ENCODE measurements at places on chromosomes 12 and 14. TPM values are rescaled to one million over a fixed set of nuclear protein-coding genes. Genes with fewer than 3 reads are reported as not detected.
A peak's percentile ranks its signal among the peaks of the same experiment; 100 is the strongest.

The TRAFD1 gene
- 40.1 TPM for total RNA-seq

- DNase-seq = no peak
Observed at GRCh38 chr12:6198051-6198450, 2.1 kb upstream of the CD9 start.

The CABP1 gene
- total RNA-seq = 0.37 TPM

DNA sequence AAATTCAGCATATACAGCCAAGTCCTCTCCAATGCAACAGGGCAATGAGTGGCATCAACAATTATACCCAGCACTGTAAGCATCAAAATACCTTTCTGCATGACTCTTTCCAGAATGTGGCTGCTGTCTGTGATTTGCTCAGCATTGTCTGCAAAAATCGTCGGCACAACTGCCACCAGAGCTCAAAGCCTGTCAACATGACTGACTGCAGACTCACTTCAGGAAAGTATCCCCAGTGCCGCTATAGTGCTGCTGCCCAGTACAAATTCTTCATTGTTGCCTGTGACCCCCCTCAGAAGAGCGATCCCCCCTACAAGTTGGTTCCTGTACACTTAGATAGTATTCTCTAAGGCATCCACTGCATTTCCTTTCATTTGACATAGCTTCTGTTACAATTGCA, 735 bp downstream of the RNASE6 start:
- DNase-seq = no peak

The PSEN1 gene
- 67.5 TPM for total RNA-seq

The FGF23 gene
- total RNA-seq = not detected

The KLRG1 gene
- 2.0 TPM for total RNA-seq

DNA sequence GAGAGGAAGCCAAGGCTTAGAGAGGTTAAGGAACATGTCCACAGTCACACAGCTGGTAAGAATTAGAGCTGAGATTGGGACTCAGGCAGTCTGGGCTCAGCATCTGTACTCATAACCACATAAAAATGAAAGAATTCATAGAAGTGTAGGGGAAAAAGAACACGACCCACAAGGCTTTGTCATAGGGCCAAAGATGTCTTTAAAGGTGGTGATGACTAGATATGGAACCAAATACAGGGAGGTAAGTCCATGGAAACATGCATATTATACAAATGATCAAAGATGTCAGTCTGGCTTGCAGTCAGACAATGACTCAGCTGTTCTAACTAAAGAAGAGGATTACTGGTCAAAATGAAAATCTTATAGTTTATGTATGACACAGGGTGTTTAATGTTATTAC, 7.2 kb upstream of the SSPN start:
- DNase-seq = no peak

The SYCP3 gene
- total RNA-seq = 0.76 TPM

DNA sequence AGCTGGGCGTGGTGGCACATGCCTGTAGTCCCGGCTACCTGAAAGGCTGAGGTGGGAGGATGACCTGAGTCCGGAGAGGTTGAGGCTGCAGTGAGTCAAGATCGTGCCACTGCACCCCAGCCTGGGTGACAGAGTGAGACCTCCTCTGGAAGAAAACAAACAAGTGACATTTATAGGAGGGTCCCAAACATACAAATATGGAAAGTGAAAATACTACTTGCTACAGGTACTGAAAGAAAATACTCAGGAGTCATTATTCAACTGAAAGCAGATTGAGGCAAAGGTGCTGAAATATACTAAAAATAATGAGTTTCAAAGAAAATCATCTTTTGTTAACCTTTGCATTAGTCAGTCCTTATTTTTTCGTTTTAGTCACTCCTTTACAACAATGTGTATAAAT, 53.5 kb downstream of the ETV6 start:
- no peak for DNase-seq

- DNase-seq = no peak
Observed at GRCh38 chr14:56374421-56374820, 205.2 kb upstream of the TMEM260 start.

DNA sequence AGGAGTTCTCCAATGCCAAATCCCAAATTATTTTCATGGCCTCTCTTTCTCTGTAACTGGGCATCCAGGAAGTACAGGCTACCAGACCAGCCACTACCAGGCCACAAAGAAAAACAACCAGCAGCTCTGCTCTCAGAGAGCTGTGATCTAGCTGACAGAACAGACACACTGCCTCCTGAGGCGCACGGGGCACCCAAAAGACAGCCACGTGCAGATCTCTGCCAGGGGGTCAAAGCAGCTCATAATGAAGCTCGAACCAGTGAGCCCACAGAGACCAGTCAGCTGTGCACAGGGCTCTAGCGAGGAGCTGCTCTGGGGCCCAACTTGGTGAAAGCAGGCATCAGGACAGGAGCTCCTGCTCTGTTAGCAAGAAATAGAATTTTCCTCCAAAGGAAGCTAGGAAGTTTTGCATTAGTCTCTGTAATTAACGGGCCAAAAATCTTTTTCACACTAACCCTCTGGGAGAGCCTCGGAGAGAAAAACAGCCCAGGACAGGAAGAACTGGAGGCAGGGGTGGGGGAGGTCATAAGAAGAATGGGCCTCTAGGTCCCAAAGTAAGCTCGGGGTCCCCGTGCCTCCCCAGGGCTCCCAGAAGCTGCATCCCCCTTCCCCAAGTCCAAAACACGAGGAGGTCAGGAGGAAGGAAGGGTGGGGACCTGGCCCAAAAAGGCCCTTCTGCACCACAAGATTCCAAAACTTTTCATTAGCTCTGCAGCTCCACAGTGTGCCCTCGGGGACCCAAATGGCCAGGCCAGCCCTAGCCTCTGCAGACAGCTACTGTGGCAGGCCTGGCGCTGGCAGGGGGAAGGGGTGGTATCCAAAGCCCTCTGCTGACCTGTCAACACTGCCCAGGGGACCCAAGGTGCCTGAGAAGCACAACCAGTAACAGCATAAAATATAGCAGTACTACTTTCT, 30.2 kb downstream of the ACTN1 start:
- DNase-seq = no peak

DNA sequence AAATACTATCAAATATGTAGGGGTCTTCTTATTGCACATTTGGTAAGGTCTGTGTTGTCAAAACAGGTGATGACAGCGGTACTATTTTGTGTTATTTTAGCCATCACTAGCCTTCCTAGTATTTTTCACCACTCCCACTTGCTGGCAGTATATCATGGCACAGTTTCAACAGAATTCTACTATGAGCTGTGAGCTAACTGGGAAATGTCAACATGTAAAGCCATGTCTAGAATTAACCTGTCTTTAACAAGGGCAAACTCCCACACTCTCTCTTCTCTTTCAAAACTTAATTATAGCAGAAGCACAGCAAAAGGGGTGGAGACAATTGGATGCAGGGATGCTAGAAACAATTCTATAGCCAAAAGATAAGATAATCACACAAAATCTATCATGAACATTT, 253.4 kb downstream of the PAX9 start:
- DNase-seq = no peak

The CLECL1 gene
- not detected for total RNA-seq

DNA sequence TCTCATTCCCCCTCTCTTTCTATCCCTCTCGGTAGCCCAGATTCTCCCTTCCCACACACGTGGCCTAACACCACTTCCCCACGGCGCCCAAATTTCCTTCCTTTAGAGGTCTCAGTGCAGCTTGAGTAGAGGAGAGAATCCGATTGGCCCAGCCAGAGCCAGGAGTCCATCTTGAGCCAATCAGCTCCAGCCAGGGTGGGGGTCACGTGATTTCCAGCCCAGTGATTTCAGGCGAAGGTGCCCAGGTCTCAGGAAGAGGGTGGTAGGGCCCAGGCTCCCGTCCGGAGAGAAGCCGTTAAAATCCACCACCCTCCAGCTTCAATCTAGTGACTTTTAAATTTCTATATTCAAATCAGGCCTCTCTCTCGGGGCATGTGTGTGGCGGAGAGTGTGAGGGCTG, 45.2 kb upstream of the MYL2 start:
- no peak for DNase-seq

DNA sequence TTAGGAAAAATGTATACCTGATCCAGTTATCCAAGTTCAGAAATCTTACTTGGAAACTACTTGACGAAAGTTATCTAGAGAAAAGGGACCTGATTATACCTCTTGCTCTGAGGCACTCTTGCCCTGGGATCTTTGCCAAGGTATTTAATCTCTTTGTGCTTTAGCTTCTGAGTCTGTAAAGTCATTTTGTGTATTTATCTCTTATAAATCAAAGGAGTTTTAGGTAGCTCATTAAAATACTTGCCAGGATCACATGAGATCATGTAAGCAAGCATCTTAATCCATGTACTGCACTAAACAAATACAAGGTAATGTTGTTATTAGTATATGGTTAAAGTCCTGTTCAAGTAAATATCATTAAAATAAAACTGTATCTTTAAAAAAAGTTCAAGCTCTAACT, 147.5 kb downstream of the IPO8 start:
- no peak for DNase-seq

GRCh38 chr14:51056421-51056820, 38.5 kb downstream of the TRIM9 start:
- DNase-seq = no peak

DNA sequence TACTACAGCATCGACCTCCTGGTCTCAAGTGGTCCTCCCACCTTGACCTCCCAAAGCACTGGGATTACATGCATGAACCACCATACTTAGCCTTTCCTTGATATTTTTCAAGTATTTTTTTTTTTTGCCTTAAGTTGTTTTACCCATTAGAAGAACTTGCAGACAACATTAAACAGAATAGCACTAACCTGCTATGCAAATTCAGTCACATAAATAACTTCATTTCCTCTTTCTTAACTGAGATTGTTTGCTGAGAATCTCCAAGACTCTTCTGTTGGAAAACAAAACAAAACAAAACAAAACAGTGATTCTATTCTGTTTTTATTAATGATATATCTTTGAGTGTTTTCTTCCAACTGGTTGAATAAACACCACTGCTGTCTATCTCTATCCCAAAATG, 115.9 kb upstream of the IFNG-AS1 start:
- DNase-seq = no peak

DNA sequence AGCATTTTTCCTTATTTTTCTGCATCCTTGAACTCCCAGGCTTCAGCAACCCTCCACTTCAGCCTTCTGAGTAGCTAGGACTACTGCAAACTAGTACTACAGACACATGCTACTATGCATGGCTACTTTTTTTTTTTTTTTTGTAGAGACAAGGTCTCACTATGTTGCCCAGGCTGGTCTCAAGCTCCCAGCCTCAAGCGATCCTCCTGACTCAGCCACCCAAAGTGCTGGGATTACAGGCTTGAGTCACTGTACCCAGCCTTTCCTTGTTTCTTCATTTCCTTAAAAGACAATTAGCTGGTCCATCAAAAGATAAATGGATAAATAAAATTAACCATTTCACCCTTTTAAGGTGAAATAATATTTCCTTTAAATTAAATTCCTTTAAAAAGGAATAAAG, 205.8 kb downstream of the SPTSSA start:
- DNase-seq = no peak

DNA sequence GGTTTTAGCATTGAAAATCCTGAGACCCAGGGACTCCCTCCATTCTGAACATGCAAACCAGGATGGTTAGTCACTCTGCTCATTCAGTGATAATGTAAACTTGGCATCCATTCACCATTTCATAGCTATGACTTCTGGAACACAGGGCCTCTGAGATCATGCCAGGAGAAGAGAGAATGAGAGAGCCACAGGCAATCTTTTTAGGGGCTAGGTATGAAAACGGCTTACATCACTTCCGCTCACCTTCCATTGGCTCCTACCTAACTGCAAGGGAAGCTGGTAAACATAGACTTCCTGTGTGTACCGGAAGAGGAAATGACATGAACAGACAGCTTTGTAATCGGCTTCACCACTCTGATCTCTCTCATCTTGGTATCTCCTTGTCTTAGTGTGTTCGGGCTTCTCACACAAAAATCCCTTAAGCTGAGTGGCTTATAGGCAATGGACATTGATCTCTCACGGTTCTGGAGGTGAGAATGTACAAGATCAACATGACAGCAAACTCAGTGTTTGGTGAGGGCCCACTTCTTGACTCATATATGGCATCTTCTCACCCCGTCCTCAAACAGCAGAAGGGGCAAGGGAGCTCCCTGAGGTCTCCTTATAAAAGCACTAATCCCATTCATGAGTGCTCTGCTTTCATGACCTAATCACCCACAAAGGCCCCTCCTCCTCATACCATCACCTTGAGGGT, 465.9 kb upstream of the TBX3 start:
- DNase-seq = no peak

The OASL gene
- total RNA-seq = 4.8 TPM

The TMEM253 gene
- 0.58 TPM for total RNA-seq

DNA sequence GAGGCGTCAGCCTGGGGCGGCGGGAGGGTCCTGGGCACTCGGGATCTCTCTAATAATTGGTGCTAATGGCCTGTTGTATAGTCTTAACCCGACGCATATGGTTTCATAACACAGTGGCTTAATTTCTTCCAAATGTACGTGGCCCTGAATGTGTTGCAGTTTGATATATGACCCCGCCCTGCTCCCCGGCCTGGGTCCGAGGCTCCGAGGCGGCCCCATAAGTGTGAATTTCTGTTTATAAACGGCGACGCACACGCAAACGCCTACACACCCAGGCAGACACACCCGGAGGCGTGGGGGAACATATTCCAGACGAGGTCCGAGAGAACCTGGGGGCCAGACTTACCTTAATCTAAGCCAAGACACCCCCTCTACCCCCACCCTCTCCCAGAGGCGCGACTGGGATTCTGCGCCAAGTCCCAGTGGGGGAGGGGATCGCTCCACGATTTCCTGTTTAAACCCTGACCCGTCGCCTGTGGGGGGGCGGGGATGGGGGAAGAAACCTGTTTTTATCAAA, 9.7 kb upstream of the HOXC6 start:
- DNase-seq = peak; percentile 21

GRCh38 chr14:92984082-92984788, 61.3 kb downstream of the CHGA start:
- peak; percentile 76 for DNase-seq

DNA sequence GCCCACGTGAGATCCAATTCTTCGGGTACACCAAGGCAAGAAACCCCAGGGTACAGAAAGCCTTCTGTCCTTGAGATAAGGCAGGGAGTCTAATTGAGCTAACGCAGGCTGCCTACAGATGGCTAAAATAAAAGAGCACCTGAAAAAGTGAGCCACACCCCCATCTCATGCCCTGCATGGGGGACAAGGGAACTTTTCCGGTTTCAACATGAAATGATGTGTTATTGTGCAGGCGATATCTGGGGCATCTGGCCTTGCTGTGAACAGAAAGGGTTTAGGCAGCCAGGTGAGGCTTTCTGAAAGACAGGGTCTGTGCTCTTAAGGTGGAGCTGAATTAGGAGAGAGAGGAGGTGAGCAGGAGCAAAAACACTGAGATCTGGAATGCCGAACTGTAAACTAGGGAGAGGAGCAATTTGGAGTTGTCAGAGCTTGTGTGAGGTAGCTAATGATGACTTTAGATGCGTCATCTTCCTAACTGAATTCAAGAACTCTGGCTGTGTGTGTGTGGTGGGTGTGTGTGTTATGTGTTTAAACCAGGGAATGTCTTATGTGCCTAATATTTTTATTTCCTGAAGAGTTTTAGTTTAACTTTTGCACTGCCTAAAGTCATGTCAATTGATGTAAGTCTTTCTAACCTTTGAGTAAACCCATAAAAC, 20.1 kb upstream of the LDHB start:
- DNase-seq = no peak

All from left lung (tissue), 14 donors.